Smooth muscle cell of bladder (primary cell): ENCODE measurements at places on chromosomes 11 and 22. TPM values are rescaled to one million over a fixed set of nuclear protein-coding genes. Genes with fewer than 3 reads are reported as not detected.

The SYTL2 gene
- 29.2 and 33.4 TPM in 2 replicates for total RNA-seq

The SUN2 gene
- 42.7 and 48.8 TPM in 2 replicates for total RNA-seq

The CLDN25 gene
- total RNA-seq: not detected in 2 replicates

The STIM1 gene
- 26.7 and 40.2 TPM in 2 replicates for total RNA-seq

The MED19 gene
- total RNA-seq: 13.7 and 14.4 TPM in 2 replicates

The TTC17 gene
- total RNA-seq: 70.3 and 72.7 TPM in 2 replicates

The OR10A6 gene
- not detected in 2 replicates for total RNA-seq

The FAT3 gene
- total RNA-seq: 0.14 and 4.8 TPM in 2 replicates

The B3GAT1 gene
- 0.09 TPM in 1 of 2 replicates, not detected in the other for total RNA-seq

The MYBPC3 gene
- not detected in 2 replicates for total RNA-seq

The CTSD gene
- 131 and 251 TPM in 2 replicates for total RNA-seq

The NCF4 gene
- not detected in 2 replicates for total RNA-seq

The OR10D3 gene
- not detected in 2 replicates for total RNA-seq

The RAC2 gene
- total RNA-seq: 2.4 and 2.8 TPM in 2 replicates

The GNAZ gene
- 3.4 and 3.7 TPM in 2 replicates for total RNA-seq

The BBOX1 gene
- 0.28 TPM in 1 of 2 replicates, not detected in the other for total RNA-seq

The HBG1 gene
- total RNA-seq: not detected in 2 replicates

The SCUBE2 gene
- 1.7 and 4.4 TPM in 2 replicates for total RNA-seq

The OR5AR1 gene
- not detected in 2 replicates for total RNA-seq

The OR51B4 gene
- not detected in 2 replicates for total RNA-seq

The CREB3L1 gene
- total RNA-seq: 30.7 and 45.7 TPM in 2 replicates

The PATE4 gene
- not detected in 2 replicates for total RNA-seq

The SAA2 gene
- total RNA-seq: 0.28 TPM in 1 of 2 replicates, not detected in the other

The MMP26 gene
- not detected in 2 replicates for total RNA-seq

The OR56A4 gene
- total RNA-seq: not detected in 2 replicates
